Activated T-cell treated with anti-CD3 and anti-CD28 coated beads for 24 hours (primary cell): ENCODE measurements at places on chromosomes 4 and X.

GRCh38 chr4:4618847-4619246, 77.0 kb upstream of the STX18 start:
- no peak for DNase-seq

GRCh38 chrX:7926501-7926900, 712 bp downstream of the PNPLA4 start:
- no peak for DNase-seq

DNA sequence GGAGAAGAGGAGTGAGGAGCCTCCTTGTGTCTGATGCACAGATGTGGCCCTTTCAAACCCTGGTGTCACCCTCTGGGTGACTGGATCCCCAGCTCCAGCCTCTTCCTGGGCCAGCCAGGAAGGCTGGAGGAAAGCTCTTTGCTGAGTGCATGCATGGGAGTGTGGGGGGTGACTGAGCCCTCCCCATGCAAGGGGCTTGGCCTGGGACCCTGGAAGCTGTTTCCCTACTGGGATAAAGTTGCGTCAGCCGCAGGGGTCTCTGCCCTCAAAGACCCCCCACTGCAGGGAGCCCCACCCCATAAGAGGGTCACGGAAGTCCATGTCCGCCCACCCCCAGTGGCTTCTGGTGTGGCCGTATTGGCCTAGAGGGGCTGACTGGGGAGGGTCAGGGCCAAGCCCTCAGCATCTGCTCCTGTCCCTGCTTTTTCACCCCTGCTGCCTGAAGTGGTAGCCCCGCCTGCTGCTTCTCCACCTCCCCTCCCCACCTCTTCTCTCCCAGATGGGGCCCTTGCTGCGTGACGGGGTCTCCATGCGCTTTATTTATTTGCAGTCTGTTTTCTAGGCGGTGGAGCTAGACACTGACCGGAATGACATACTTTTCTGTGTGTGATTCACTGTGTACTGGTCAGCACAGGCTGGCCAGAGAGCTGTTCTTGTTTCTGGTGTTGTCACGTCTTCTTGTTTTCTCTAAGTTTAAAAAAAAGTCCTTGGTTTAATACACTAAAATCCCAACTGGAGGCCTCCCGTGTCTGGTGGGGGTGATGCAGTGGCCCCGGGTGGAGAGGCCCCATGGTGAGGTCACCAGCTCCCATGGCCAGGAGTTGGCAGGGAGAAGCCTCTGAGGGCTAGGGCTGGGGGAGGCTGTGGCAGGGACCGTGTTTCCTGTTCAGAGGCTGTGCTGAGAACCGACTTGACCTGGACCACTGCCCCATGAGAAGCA, 3.6 kb downstream of the SMIM10L2A start:
- DNase-seq = no peak

DNA sequence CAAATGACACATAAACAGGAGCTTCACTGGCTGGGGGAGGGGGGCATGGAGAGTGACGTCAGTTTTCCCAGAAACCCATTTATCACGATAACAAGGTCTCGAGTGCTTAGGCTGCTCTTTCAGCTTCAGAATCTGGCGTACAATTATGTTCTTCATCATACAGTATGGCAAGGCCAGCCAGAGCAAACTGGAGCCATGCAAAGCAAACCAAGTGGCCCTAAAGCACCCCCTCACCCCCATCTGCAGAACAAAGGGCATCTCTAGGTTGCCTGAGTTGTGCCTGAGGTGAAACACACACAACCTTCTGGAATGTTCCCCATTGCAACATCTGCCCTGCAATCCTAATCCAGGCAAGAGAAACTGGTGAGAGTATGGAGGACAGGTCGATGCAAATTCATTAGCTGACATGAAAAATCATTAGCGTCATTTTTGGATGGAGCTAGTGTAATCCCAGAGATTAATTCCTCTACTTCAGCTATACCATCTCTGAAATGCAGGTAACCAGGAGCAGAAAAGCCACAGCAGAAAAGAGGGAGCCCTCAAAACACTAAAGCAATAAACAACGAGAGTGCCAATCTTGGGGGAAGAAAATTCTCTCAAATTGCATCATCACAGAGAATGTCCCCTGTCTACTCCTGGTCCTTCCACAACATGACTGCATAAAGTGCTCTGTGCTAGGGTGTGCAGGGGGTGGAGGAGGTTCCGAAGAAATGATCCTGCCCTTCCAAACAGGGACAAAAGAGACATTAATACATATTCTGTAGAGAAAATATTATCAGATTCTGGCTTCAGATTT, 1.8 kb downstream of the SEPTIN6 start:
- DNase-seq = no peak

DNA sequence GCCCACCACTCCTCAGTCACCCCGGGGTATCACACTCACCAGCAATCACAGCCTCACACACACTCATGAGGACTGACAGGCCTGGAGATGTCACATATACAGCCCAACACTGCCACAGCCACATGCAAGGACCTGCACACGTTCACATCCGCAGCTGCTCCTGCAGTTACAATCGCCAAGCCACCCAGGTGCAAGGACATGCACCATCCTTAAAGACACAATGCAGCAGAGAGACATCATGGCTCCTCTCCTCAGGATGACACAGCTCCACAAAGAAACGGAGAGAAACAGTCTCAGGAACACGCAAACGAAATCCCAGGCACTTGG, 1.1 kb downstream of the PCSK1N start:
- DNase-seq = no peak

GRCh38 chr4:66633477-66633876, 911.8 kb downstream of the CENPC start:
- DNase-seq = no peak

GRCh38 chrX:23694606-23695005, 27.3 kb downstream of the PRDX4 start:
- peak; percentile 18 for DNase-seq

GRCh38 chr4:104447294-104447693, 47.4 kb downstream of the CXXC4 start:
- no peak for DNase-seq

GRCh38 chr4:33831442-33832066, 2412.8 kb downstream of the ARAP2 start:
- DNase-seq = no peak

DNA sequence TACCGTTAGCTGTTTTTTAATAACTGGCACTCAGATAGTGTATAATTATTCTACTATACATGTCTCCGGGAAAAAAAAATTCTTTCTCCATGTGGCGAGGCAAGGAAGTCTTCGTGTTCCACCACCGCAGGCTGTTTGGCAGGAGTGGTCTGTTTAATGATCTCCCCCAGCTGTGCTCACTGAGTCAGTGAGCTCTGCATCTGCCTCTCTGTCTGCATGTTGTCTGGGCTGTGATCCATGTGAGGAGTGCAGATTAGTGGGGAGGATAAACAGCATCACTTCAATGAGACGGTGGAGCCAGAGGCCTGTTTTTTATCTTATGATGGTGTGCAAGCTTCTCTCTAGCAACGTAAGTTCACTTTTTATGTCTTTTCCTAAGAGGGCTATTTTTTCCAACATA, 69.8 kb downstream of the RPS3A start:
- no peak for DNase-seq

DNA sequence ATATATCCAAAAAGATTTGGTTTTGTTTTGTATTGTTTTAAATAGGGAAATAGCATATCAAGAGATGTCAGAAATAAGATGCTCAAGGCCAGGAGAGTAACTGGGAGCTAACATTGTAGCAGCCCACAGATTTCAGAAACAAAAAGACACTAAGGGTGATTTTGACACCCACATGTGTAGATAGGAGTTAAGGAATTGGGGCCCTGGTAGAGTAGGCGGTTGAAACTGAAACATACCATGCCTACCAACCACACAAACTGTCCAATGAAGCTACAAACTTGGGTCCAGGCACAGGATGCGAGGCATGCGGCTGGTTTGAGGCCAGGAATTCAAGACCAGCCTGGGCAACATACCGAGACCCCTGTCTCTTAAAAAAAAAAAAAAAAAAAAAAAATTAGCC, 6.3 kb upstream of the HSPA4L start:
- DNase-seq = no peak
